ENCODE measurements at places on chromosomes 6 and 20.
A peak's percentile ranks its signal among the peaks of the same experiment; 100 is the strongest.

GRCh38 chr6:25250878-25251277, 28.3 kb upstream of the CARMIL1 start:
- no peak for DNase-seq

DNA sequence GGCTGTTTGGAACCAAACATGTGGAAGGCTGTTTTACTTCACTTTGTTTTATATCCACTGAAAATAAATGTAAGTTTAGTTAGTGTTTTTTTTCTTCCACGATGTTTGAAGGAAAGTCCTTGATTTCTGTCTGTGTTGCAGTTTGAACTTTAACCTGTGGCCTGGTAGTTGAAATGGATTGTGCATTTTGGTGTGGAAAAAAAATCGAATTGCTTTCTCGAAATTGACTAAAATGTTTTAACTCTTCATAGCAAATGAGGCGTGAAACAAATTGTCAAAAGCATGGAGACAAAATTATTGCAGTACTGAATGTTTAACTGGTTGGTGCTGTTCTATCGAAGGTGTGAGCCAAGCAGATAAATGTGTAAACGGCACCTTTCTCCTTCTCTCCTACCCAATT, 24.5 kb downstream of the ARID1B start:
- DNase-seq = no peak

GRCh38 chr6:46267515-46267914, 96.7 kb upstream of the ENPP5 start:
- no peak for DNase-seq

DNA sequence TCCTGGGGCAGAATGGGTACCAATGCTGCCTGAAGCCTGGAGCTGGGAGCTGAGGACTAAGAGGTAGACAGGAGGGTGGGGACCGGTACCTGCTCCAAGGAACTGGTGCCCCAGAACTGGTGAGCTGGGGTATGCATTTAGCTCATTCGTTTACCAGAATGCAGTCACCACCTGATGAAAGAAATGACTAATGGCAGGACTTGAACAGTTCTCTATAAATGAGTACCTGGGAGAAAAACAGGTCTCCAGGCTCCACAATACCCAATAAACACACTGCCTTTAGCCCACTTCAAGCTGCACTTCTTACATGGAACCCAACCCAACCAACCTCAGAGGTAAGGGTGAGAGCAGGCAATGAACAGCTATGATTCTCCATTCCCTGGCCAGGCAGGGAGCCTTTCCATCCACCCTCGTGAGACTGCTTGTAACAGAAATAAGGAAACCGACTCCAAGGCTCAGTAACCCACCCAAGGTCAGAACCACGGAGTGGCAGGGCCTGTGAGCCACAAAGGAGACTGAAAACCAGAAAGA, 15.4 kb downstream of the FKBP1A start:
- no peak for DNase-seq

DNA sequence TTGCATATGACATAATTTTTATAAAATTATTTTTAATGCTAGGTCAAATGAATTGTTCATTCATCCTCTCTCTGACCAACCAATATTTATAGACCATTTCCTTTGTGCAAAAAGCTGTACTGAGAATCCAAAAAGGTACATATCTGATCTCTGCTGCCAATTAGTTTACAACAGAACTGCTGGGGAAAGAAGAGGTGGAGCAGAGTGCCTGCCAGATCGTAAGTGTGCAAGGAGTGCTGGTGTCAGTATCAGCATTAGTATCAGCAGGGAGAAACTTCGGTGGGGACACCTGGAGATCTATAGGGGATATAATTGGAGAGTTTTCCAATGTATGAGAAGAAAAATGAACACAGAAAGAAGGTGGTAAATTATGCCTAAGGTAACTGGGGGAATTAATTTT, 63.3 kb upstream of the ASF1A start:
- no peak for DNase-seq

GRCh38 chr6:134437376-134437775, 119.5 kb upstream of the SGK1 start:
- DNase-seq = peak; percentile 11

Measured in activated CD4-positive, alpha-beta T cell treated with anti-CD3 and anti-CD28 coated beads, Interleukin-2, amount 50 U/mL, for 24 hours (primary cell).